ENCODE measurements at places on chromosomes 11 and 22.

- no peak for DNase-seq
These were observed 871 bp downstream of the BDNF start for GRCh38 chr11:27699242-27699925.

GRCh38 chr22:44621401-44622146, 80.4 kb upstream of the PRR5 start:
- no peak for DNase-seq

DNA sequence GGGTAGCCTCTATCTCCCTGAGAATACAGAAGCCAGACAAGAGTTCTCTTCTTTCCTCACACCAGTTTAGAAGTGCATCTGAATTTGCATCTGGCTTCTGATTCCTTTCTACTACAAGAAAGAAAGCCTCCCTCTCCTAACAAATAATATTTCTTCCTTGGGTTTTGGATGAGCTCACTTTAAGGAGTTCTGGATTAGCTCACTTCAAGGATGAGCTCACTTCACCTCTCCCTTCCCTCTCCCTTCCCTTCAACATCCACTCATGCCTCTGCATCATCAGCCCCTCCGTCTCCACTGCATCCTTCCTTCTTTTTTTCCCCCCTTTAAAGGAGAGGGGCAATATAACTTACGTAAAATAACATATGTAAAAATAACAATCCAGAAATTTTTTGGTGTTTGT, 1.6 kb upstream of the MTNR1B start:
- DNase-seq = no peak

DNA sequence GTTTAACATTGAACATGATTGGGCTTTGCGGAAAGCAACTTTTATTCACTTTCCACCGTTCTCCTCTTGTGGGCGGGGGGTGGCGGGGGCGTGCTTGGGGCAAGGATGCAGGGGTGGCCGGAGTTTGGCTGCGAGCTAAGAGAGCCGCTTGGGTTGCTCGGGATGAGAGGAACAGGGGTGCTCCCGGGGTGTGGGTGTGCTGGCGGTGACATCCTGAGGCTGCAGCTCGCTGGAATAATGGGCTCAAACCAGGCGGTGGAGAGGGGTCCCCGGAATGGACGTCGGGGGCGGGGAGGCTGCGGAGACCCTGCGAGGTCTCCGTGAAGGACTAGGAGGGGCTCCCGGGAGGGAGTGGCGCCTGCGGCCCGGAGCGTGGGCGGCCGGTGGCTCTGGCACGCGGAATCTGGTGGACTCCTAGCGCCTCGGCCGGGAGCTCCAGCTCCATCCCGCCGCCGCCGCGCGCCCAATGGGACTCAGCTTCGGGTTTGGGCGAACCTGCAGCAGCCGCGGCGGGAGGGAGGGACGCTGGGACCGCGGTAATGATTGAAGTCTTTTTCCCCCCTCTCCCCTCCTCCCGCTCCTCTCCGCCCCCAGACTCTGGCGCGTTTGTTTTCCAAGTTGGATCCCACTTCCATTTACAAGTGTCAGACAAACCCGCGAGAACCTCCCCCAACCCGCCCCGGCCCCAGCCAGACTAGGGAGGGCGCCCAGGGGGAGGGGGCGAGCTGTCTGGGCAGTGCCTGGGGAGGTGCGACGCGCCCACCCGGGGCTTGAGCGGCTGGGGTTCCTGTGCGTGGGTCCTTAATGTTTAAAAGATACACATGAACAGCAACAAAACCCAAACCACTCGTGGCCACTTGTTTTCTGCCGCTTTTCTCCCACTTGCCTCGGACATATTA, 2.0 kb downstream of the FAT3 start:
- DNase-seq = no peak

- DNase-seq = no peak
These were observed 27.7 kb downstream of the RTN4R start for GRCh38 chr22:20240447-20240764.

- no peak for DNase-seq
These were observed 23.1 kb downstream of the FANCF start for GRCh38 chr11:22602504-22602903.

DNA sequence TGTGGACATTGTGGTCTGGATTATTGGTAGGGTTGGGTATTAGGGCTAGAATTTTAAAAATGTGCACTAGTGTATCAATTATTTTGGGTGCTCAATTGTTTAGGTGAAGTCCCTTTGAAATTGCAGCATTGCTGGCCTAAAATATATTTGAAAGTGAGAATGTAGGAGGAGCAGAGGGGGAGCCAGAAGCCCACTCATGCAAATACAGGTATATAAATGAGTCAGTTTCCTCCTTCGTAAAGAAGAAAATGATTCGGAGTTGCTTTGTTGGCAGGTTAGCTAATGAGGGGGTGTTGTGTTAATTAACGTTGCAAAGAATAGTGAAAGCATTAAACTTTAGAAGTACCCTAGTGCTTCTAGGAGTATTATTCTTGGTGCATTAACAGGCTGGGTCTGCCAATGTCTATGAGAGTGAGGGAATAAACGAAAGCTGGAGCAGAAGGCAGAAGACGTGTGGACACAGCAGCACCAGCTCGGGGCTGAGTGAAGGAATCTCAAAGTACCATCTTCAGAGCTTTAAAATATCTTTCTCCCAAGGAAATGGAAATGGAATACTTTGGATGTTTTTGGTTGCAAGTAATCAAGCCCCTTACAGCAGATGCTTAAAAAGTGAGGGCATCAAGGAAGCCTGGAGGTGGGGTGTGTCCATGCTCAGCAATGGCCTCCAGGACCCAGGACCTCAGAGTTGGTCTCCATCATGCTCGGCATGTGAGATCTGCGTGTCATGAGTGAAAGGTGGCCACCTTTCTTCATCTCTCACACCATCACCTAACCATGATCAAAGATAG, 522.9 kb downstream of the NTM start:
- DNase-seq = no peak

DNA sequence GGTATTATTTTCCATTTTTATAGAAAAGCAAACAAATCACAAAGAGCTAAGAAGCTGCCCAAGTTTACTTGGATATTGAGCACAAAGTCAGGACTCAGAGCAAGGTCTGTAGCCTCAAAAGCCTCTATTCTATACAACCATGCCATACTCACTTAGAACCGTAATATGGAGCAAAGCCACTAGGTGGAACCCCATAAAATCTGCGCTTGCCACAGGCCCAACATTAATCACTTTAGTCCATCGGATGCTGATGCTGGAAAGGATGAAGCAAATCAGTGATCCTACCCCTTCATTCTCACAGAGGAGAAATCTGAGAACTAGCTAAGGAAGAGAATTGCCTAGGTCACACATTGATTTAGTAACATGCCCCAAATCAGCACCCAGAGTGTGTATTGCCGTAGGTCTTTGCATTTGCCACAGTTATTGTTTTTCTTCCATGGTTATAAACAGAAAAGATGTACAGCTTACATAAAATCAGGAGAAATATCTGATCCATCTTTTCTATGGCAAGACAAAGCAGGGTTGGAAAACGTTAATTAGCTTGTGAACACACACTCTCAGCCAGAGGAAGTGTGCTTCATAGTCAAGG, 56.7 kb upstream of the RAB38 start:
- no peak for DNase-seq

- DNase-seq = no peak
These were observed 17.0 kb downstream of the IGLL1 start for GRCh38 chr22:23563111-23563510.

- DNase-seq = no peak
These were observed 12.8 kb upstream of the NARS2 start for GRCh38 chr11:78587446-78587845.

- DNase-seq = no peak
These were observed 2.1 kb downstream of the PNPLA3 start for GRCh38 chr22:43925433-43926348.

GRCh38 chr11:77497368-77497767, 23.5 kb upstream of the PAK1 start:
- no peak for DNase-seq

GRCh38 chr11:126817096-126817495, 183.5 kb downstream of the KIRREL3 start:
- no peak for DNase-seq

DNA sequence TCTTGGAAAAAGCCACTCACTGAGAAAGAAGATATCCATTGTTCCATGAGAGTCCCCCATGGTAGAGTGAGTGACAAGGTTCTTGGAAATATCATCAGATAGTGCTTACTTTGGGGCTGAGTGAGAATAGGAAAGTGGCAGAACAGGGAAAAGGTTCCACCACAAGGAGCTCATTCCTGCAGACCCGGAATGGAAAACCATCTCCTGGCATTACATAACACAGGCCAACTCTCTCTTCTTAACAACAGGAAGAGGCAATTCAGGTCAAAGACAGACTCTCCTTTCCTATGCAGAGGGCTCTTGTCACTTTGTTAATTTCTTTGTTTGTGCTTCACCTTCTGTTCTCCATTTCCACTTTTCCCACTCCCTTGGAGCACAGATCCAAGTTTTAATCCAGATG, 259.7 kb downstream of the KIRREL3 start:
- DNase-seq = no peak

GRCh38 chr11:122103321-122103720, 12.7 kb downstream of the BLID start:
- no peak for DNase-seq
